ENCODE measurements at places on chromosomes 13 and 19. TPM values are rescaled to one million over a fixed set of nuclear protein-coding genes. Genes with fewer than 3 reads are reported as not detected.

GRCh38 chr13:83709426-83710132 is 172.7 kb downstream of the SLITRK1 start:
- no peak for DNase-seq

GRCh38 chr13:25860265-25860664 is 191.6 kb downstream of the SHISA2 start:
- no peak for DNase-seq

The ZNF66 gene
- total RNA-seq = 0.27 TPM

DNA sequence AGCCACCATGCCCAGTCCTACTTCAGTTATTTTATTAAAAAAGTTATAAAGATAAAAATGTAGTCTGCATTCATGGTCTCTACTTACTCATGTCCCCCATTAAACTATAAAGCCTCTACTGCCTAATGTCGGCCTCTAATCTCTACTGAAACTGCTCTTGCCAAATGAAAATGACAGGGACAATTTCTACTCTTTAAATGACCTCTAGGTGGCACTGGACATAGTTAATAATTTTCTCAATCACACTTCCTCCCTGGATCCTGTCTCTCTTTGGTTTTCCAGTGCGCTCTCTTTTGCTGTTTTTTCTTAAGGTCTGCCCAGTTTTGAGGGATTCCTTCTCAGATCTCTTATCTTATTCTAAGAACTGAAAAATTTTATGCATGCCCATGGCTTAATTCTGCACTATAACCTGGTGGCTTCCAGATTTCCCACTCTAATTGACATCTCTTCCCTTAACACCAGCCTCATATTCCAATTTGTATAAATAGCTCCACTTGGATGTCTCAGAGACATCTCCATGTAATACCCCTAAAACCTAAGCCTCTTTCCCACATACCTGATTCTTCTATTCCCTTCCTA is 54.3 kb downstream of the MTMR6 start:
- peak; percentile 38 for DNase-seq

DNA sequence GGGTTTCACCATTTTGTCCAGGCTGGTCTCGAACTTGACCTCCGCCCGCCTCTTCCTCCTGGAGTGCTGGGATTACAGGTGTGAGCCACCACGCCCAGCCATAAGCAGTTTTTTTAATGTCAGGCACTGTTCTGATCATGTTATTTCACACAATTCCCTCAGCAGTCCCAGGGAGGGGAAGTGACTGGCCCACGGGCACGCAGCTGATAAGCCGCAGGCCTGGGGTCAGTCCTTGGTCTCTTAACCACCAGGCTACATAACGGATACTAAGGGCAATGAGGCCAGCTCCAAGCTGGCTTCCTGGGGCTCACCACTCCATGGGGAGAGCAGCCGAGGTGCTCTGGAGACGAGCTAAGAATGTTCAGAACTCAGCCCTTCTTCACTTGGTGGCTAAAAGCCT is 13.5 kb downstream of the BRSK1 start:
- no peak for DNase-seq

DNA sequence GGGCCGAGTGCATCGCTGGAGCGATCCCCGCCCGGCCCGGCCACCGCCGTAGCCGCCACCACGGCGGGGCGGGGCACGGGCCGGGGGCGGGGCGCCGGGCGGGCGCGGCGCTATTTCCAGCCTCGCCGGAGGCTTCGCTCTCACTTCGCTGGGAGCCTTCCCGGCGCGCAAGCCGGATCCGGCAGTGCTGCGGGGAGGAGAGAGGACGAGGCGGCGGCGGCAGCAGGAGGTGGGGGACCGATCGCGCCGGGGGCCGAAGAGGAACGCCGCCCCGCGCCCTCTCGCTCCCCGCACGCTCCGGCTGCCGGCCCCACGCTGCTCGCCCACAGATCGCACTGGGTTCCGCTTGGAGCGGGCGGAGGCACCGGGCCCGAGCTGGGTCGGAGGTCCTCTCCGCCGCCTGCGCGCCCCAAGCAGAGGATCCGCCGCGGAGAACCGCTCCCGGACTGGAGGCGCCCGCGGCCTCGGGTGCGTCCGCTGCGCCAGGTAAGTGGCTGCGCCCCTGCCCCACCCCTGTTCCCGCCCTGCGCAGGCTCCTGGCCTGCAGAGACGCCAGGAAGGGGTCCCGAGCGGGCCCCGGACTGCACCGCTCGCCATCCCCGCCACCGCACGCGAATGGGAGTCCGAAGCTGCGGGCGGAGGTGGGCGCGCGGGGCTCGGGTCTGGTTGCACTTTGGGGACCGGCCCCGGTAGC is at the start of gene CHST8:
TSS of gene CHST8 (plus strand) at position 143 of the 694 bp plus-strand sequence. CDS start 67,309 bp downstream, outside the sequence.
- peak; percentile 16 for DNase-seq

The NEK5 gene
- 0.14 TPM for total RNA-seq

The LYPD5 gene
- total RNA-seq = 0.69 TPM

DNA sequence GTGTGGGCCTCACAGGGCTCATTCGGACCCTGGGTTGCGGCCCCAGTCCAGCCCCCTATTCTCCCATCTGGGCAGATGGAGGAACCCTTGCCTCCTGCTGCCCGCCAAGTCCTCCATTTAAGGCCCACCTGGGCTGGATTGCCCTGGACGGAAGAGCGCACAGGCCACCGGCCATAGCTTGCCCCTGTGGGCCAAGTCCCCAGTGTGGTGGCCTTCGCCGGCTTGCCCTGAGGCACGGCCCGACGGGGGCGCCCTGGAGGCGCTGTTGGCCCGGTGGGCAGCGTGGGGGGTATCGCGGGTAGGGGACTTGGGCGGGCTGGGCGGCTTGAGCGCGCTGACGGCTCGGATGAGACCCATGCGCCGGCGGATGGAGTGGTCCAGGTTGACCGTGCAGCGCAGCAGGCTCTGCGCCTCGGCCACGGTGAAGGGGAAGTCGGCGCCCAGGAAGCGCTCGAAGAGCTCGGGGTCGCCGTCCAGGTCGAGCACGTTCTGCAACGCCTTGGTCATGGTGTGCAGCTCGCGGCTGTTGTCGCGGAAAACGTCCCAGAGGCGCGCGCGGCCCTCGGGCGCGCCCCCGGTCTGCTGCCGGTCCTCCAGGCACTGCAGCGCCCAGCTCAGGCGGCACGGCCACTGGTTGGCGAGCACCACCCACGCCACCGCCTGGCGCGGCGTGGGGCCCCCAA is 8.8 kb downstream of the NKPD1 start:
- no peak for DNase-seq

DNA sequence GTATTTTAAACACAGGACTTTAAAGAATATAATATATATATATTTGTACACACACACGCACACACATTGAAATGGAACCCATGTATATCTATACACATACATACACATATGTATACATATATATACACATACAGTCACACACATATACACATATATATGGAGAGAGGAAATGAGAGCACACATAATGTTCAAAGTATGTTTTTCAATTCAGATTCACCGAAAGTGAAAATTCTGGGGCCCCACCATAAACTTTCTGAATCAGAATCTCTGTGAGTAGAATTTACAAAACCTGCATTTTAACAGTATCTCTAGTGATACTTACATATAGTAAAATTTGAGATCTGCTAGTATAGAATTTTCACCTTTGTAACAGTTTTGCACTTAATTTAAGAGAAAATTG is 60.4 kb upstream of the OBI1 start:
- DNase-seq = no peak

DNA sequence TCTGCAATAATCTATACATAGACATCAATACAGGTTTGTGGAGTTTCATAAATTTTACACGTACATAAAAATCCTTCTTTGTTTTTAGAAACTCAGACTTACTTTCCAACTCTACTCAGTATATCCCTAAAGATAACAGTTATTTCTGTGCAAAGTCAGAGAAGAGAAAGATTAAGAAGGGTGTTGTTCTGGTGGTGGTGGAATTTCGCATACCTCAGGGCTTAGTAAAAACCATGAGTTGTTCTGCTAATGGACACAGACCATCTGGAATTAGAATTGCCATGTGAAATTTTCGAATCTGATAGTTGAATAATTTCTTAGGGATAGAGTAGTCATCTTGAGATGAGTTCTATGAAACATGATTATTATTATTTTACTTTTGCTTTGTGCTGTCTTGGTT is 102.7 kb downstream of the ZAR1L start:
- no peak for DNase-seq

DNA sequence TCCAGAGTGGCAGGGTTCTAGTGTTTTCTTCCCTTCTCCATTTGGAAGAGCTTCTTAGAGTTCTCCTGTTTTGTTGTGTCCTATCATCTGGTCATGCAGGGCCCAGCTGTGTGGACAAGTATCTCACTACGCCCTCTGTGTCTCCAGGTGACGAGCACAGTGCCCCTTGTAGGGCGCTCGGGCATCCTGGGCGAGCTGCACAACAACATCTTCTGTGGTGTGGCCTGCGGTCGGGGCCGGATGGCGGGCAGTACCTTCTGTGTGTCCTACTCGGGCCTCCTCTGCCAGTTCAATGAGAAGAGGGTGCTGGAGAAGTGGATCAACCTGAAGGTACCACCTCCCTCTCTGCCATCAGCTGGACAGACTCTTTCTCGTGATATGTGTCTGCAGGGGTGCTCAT is 13.0 kb downstream of the WDR62 start:
- DNase-seq = no peak

The ZNF285 gene
- total RNA-seq = 0.17 TPM

- DNase-seq = no peak
Measured at GRCh38 chr19:4456476-4456842, 1.1 kb downstream of the UBXN6 start.

DNA sequence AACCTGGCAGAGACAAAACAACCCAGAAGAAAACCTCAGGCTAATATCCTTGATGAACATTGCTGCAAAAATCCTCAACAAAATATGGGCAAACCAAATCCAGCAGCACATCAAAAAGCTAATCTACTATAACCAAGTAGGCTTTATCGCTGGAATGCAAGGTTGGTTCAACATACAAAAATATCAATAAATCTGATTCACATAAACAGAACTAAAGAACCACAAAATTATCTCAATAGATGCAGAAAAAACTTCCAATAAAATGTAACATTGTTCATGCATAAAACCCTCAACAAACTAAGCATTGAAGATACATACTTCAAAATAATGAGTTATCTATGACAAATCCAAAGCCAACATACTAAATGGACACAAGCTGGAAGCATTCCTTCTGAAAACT is 8.8 kb downstream of the ZNF724 start:
- no peak for DNase-seq

DNA sequence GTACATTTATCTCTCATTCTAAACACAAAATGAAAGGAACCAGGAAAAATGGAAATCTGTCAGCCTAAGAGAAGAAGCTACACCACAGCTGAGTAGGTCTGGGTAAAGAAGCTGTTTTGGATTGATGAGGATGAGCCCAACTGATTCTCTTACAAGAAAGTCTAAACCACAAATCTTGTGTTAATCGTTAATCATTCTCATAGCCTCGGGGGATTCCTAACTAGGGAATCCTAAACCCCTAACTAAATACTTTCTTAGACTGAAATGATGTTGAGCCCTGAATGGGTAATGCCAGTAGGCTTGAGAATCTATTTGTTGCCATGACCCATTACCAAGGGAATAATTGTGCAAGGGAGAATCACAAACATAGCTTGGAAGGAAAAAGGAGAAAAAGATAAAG is 327.5 kb upstream of the SPRY2 start:
- no peak for DNase-seq

GRCh38 chr13:113732961-113733950 is 25.8 kb upstream of the TMEM255B start:
- DNase-seq = no peak

The IGFL1 gene
- total RNA-seq = not detected

The CPAMD8 gene
- total RNA-seq = not detected

DNA sequence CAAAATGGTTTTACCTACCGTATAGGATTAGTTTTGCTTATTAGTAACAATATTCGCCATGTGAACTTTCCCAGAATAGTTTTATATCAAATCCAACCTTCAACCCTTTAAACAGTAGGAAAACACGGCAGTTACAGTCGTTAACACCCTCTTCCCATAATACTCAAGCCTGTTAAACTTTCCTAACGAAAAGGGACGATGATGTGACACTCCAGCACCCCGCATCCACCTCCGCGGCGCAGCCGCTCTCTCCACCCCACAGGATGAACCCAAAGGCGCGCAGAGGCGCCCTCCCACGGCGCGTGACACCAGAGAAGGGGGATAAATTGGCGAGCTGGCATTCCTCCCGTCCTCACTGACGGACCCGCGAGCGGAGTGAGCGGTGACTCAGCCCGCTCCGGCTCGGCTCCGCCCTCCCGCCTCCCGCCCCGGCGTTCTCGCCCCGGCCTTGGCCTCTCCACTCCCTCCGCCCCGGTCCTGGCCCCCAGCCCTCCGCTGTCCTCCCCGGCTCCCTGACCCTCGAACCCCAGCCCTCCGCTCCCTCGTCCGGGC is 665 bp downstream of the TUBGCP3 start:
- DNase-seq = peak; percentile 61

The CYP4F3 gene
- 2.9 TPM for total RNA-seq

GRCh38 chr13:102774591-102775520 is 1.3 kb upstream of the TEX30 start:
- DNase-seq = no peak

The SULT2A1 gene
- not detected for total RNA-seq

The APOC4 gene
- not detected for total RNA-seq

DNA sequence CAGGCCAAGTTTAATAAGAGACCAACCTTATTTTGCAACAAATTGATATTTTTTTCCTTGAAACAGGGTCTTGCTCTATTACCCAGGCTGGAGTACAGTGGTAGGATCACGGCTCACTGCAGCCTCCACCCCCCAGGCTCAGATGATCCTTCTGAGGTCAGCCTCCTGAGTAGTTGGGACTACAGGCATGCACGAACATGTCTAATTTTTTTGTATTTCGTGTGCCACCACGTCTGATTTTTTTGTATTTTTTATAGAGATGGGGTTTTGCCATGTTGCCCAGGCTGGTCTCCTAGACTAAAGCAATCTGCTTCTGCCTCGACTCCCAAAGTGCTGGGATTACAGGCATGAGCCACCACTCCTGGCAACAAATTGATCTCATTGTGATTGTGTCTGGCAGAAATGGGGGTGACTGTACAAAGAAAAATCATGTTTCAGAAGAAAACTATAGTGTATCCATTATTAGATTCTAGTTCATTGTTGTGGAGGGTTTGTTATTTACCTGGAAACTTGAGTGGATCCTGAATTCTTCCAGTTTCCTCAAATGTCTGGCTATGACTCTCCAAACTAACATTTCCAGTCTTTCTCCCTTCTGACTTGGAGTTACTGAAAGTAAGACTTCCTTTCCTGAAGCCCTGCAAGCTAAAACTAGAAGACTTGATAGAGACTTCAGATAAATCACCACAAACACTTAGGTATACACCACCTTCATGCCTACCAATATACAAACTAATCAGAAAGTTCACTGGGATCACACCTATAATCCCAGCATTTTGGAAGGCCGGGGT is 17.3 kb upstream of the AKT2 start:
- no peak for DNase-seq

- no peak for DNase-seq
Measured at GRCh38 chr13:106589716-106590115, 21.8 kb upstream of the ARGLU1 start.

The SERTAD1 gene
- total RNA-seq = 6.3 TPM
